Activated T-helper 17 cell treated with anti-CD3 and anti-CD28 coated beads, Interleukin-2, amount 50 U/mL, for 72 hours (primary cell): ENCODE measurements at places on chromosomes 5 and 9. TPM values are rescaled to one million over a fixed set of nuclear protein-coding genes. Genes with fewer than 3 reads are reported as not detected.

- ATAC-seq, result no peak
Measured at GRCh38 chr5:109714592-109714991, 24.9 kb downstream of the MAN2A1 start.

- no peak for ATAC-seq
Measured at GRCh38 chr9:10562581-10563343, 50.0 kb downstream of the PTPRD start.

- ATAC-seq, result no peak
Measured at GRCh38 chr9:96116275-96117064, 185.5 kb downstream of the HSD17B3 start.

DNA sequence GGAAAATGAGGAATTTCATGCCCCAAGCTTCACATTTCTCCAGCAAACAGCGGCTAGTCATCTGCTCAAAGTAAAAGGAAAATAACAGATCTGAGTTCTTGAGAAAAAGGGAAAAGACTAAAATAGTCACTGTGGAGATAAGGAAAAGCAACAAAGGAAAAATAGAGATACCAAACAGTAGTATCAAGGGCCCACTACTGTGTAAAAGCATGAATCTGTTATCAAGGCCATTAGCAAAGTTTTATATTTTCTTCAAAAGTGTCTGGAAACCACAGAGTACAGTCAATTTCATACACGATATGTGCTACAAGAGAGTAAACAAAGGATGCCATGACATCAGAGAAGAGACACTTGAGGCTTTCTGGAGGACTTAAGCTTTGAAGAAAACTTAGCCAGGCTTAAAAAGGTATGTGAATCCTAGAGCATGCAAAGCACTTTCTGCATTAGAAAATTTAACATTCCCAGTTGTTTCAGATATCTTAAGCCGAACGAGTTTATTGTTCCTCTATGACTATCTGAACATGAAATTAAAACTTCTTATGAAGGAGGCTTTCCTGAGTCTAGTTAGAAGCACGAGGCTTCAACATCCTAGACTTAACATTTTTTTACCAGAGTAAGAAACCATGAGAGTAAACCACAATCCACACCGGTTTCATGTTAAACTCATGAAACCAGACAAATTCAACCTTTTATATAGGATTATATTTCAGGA lies 1.2 kb downstream of the TTC33 start:
- peak; percentile 49 for ATAC-seq

The IL13 gene
- total RNA-seq, result 2.4 TPM

The CTXN3 gene
- total RNA-seq, result not detected

GRCh38 chr5:146766013-146766412 lies 112.5 kb downstream of the PPP2R2B start:
- ATAC-seq, result no peak

- ATAC-seq, result no peak
Measured at GRCh38 chr5:169288066-169288930, 12.6 kb downstream of the SLIT3 start.

- ATAC-seq, result peak; percentile 88
Measured at GRCh38 chr5:98309785-98310598, 463.5 kb upstream of the RGMB start.

The IL4 gene
- not detected for total RNA-seq

GRCh38 chr5:133947431-133947841 lies 21.0 kb downstream of the C5orf15 start:
- no peak for ATAC-seq

The MEGF9 gene
- total RNA-seq, result 4.1 TPM

The PCDHA1 gene
- not detected for total RNA-seq

GRCh38 chr9:124835026-124835557 lies 18.2 kb upstream of the WDR38 start:
- ATAC-seq, result no peak

- ATAC-seq, result no peak
Measured at GRCh38 chr5:73218552-73219171, 45.7 kb downstream of the TMEM174 start.
